ENCODE measurements at places on chromosomes 5 and 9.

DNA sequence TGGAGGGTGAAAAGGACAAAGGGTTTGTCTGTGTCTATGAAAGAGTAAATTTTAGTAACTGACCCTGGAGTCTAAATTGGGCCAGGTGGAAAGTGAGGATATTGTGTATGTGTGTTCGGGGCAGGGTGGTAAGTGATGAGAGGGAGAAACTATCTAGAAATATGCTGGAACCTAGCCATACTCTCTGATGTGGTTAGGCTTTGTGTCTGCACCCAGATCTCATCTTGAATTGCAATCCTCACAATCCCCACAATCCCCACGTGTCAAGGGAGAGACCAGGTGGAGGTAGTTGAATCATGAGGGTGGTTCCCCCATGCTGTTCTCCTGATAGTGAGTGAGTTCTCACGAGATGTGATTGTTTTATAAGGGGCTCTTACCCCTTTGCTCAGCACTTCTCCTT, 60.6 kb downstream of the COMMD10 start:
- no peak for DNase-seq

DNA sequence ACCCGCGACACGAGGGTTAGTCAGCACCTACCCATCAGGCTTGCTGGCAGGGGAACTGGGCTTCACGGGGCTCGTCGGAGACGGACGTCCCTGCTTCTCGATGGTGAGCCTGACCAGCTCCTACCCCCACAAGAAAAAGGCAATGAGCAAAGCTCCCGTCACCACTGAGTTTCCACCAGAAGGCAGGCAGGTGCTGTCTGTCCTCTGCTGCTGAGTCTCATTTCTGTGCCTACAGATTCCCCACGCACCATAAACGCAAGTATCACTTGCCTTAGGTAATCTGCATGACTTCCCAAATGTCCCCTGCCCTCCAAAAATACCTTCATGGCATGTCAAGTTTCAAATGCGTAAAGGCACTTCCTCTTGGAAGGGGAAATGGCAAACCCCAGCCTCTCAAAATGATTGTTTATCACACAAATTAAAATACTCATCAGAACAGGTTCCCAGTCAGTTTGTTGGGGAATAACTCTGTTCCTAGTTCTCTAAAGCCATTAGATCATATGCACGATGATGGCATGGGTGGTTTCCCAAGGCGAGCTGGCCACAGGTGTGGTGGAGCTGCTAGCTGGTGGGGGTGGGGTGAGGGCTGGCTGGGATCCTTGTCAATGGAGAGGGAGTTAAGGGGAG, 85.0 kb downstream of the PRRT1B start:
- DNase-seq: no peak

DNA sequence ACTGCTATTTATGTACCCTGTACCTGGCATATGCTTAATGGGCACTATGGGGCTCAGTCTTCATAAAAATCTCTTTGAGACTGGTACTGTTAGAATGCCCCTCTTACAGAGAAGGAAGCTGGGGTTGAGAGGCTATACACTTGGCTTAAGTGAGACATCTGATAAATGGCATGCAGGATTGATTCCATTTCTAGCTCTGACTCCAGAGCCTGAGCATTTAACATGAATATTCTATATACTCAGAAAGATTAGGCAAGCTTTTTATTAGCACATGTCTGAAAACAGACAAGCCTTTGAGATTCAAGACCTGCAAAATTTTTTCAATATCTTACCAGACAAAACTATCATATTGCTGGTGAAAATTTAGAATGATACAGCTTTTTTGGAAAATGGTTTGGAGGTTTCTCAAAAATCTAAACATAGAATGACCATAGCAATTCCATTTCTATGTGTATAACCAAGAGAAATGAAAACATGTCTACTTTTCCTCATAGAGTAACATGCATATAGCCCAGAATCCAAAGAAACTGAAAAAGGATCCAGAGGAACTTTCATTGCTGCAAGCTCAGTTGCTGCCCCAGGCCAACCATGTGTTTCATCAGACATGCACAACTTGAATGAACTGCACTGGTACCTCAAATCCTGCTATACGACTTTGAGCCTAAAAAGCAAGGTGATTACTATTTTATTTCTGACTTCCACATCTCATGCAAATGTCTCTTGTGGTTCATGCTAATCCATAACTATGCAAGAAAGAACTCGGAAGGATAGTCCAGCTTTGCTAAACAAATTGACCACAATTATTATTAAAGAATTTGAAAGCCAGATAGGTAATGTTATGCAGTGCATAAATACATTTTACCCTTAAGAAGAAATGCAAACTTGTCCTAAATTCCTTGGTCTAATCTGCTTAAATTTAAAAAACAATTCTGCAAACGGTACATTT, 389.0 kb upstream of the GRIA1 start:
- DNase-seq: no peak

DNA sequence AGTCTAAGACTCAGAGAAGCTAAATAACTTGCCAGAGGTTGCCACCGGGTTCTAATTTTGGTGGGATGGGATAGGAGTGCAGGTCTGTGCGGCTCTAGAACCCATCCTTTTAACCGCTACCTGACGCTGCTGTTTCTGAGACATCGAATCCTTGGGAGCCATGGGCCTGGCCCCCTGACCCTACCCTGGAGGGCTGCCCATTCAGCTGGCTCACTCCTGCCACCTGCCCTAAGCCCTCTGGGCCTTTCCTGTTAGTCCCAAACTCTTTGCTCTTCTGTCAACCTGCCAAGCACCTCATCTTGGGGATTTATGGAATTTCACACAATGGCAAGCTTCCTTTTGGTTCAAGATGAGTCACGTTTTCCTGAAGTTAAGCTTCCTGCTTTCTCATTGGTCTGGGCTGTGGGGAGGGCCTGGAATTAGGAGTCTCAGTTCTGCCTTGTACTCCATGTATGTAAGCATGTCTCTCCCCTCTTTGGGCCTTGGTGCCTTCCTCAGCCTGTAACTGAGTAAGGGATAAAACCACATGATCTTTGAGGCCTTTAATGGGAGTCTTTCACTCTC, 26.6 kb downstream of the ENHO start:
- no peak for DNase-seq

DNA sequence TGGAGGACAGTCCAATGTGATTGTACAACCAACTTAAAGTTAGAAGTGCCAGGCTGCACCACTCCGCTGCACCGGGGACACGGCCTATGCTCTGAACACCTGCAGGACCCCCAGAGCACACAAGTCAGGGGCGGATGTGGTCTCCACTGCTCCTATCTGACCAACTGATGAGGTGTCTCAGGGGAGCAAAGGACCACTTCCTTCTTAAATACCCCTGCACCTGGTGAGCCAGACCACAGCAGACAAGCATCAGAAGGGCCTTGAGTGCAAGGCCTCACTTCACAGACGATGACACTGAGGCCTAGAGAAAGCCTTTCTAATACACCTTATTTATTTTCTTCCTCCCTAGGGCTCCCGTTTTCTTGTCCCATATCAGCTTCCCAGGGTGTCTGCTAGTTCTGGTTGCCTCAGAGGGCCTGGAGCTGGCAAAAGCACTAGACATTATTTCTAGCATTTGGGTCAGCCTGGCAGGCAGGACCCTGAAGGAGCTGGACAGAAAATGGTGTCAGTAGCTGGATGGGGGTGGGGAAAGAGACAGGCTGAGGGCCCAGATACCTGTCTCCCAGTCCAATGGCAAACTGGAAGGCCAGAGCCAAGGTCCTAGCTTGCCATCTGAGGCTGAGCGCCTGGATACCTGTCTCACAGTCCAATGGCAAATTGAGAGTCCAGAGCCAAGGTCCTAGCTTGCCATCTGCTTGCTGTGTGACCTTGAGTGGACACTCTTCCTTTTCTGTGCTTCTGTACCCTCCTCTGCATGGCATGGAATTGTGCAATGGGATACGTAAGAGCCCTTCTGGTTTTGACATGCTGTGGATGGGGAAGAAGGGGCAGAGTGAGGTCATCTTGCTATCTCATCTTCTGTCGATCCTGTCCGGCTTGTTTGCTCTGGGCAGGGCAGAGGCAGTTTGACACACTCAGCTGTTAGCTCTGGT, 9.0 kb downstream of the CCDC69 start:
- DNase-seq: no peak

- no peak for DNase-seq
Observed at GRCh38 chr5:138338411-138339090, 485 bp downstream of the FAM53C start.

- no peak for DNase-seq
Observed at GRCh38 chr9:127788337-127789011, 2.6 kb downstream of the CDK9 start.

- DNase-seq: no peak
Observed at GRCh38 chr9:101087426-101087825, 58.9 kb downstream of the PLPPR1 start.

DNA sequence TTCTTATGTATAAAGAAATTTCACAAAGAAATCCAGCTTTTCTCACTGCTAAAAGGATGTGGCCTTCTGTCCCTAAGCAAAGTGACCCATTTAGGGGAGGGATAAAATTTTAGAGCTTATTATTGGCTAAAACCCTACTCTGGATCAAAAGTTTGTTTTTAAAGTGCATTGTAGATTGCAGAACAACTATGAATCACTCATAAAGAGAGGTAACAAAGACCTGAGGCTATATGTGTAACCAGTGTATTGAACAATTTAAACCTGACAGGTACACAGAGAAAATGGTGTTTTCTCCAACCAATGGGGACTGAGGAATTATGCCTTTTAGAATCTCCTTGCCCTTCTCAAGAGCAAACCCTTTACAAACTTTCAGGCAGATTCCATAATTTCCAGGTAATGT, 86.6 kb downstream of the MUSK start:
- DNase-seq: no peak

DNA sequence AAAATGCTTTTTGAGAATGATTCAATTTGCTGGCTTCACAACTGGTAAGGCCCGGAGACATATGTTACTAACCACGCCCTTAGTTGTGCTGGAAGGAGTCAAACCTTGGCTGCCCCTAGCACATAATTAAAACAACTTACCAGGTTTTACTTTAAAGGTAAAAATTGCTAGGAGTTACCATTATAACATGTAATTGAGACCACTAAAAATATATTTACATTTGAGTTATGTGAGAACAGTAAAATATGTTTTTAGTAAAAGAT, 435.6 kb upstream of the CDH9 start:
- no peak for DNase-seq

DNA sequence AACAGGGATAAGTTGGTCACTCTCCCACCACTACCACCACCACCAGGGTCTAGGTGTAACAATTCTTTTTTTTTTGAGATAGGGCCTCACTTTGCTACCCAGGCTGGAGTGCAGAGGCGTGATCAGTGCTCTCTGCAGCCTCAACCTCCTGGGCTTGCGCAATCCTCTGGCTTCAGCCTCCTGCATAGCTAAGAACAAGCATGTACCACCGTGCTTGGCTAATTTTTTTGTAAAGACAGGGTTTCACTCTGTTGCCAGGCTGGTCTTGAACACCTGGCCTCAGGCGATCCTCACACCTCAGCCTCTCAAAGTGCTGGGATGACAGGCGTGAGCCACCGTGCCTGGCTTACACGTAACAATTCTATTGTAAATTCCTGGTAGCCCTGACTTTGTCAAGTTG, 27.5 kb downstream of the CORO2A start:
- DNase-seq: no peak

- DNase-seq: peak; percentile 84
Observed at GRCh38 chr5:132378580-132378979, 9.1 kb downstream of the SLC22A5 start.

GRCh38 chr5:59923465-59923864, 29.9 kb upstream of the PDE4D start:
- no peak for DNase-seq

- no peak for DNase-seq
Observed at GRCh38 chr5:90119531-90119971, 290.0 kb downstream of the CETN3 start.

GRCh38 chr5:132479111-132479951, 11.2 kb downstream of the IRF1 start:
- no peak for DNase-seq

GRCh38 chr5:34580983-34581382, 75.1 kb upstream of the RAI14 start:
- no peak for DNase-seq

DNA sequence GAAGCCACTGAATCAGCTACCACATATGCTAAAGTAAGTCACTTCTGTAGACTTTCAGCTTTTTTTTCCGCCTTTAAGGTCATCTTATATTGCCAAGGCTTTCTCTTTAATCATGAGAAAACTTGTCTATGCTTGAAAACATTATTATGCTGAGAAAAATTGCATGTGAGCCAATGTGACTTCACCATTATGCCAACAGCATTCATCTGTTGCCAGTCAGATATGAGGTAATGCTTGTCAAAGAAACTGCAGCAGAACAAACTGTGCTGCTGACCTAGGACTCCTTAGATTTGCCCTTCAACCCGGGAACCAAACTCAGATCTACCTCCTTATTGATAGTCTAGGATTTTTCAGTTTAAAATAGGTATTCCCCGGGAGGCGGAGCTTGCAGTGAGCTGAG, 34.3 kb downstream of the SLC44A1 start:
- no peak for DNase-seq

- no peak for DNase-seq
Observed at GRCh38 chr9:86580688-86581087, 226.5 kb upstream of the TUT7 start.

DNA sequence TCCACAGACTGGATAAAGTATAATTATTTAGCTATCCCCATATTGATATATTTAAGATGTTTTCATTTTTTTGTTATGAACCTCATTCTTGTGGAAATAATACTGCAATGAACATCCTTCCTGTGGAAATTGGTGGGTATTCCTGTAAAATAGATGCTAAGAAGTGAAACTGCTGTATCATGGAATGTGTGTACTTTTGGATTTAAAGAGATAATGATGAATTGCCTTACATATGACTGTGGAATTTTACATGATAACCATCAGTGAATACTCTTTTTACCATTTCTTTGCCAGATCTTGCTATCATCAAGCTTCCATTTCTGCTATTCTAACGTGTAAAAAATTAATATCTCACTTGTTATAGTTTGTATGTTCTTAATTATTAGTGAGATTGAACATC, 847.9 kb downstream of the EFNA5 start:
- DNase-seq: no peak

DNA sequence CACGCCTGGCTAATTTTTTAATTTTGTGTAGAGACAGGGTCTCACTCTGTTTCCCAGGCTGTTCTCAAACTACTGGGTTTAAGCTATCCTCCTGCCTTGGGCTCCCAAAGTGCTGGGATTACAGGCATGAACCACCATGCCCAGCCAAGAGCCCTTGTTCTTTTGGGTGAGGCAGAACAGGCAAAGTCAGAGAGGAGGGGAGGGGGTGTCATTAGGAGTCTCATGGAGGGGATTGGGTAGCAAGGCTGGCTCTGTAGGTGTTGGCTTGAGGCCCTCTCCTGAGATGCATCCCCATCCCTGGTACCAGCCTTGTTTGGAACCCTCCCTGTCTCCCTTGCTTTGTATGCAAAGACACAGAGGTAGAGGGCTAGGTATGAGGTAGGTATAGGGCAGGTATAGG, 24.1 kb downstream of the GSN start:
- DNase-seq: no peak

GRCh38 chr5:151219789-151220188, 4.1 kb downstream of the CCDC69 start:
- DNase-seq: no peak

DNA sequence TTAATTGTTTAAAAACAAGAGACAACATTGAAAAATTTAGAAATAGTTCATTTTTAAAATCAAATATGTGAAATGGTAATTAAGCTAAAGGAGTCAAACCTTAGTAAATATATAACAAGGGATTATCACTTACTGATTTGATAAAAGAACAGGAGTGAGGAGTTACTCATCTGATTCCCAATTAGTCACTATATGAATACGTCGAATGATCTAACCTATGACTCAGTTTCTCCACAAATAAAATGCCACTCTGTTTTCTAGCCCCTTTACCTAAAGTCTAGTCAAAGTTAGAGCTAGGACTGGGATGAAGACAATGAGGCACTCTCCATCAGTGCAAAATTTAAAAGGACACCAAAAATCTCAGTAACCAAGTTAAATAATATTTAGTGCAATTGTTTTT, 70.4 kb upstream of the RASEF start:
- no peak for DNase-seq
